GM23248 (cell line): ENCODE measurements at places on chromosomes 16 and 17. TPM values are rescaled to one million over a fixed set of nuclear protein-coding genes. Genes with fewer than 3 reads are reported as not detected.

DNA sequence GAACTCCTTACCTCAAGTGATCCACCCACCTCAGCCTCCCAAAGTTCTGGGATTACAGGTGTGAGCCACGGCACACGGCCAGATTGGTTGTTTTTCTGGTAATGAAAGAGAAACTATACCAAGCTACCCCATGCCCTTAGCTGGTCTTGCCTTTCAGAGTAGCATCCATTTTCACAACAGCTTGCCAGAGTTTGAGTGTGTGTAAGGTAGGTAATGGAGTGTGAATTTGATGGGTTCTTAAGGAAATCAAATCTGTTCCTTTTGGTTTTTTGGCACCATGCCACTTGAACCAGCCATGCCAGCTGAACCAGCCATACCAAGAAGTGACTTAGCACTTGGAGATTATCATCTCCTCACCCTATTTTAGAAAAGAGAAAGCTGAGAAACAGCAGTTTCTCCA is 5.1 kb downstream of the CALCOCO2 start:
- no peak for DNase-seq

DNA sequence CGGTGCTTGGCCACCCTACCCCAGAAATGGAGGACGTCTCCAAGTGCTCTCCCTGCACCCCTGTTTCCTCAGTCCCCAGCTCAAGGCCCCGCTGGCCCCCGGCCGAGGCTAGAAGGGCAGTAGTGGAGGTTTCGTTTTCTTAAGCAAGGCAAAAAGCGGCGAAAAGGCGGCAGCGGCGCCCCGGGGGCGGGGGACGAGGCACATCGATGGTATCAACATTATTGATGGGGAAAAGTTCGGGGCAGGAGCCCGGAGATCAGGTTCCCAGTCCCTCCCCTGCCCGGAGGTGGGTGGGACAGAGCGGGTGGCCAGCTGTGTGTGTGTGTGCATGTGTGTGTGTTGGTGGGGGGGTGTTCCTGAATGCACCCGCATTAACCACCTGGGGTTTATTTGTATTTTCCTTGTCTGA is 4.1 kb upstream of the SALL1 start:
- DNase-seq: peak; percentile 59

Gene RHBDL1
- total RNA-seq: 0.89 and 2.1 TPM in 2 replicates

DNA sequence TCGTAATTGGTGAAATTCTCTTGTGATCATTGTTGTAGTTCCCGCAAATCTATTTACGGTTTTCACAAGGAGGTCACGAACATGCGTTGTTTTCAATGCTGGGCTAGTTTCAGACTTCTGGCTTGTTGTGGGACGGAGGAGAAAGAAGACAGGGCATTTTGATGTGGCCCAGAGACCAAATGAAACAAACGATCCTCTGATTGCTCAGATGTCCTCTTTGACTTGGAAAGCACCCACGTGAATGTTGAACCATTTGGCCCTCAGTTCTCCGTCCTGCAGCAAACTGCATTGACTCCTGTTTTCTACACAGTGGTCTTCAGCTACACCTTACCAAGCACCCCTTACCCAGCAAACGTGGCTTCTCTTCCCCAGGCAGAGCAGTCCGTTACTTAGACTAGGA is 391.0 kb downstream of the WWOX start:
- no peak for DNase-seq

Gene MYH8
- not detected in 2 replicates for total RNA-seq

- DNase-seq: peak; percentile 82
Observed at GRCh38 chr16:31141489-31142108, 6.1 kb upstream of the PRSS8 start.

- DNase-seq: peak; percentile 1
Observed at GRCh38 chr16:52050418-52050817, 496.5 kb downstream of the TOX3 start.

DNA sequence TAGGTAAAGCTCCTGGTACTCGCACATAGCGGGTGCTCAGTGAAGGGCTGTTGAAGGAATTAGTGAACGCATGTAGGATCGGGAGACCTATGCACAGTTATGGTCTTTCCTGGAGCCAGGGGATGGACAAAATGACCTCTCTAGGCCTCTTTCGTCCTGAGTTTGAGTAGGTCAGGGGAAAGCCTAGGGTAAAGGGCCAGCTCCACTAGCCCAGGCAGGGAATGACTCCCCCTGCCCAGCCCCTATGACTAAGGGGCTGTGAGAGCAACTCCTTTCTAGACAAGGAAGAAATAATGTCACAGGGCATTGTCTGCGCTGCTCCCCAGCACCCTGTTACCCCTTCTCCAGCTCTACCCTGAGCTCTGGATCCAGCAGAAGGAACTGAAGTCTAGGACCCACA is 24.6 kb upstream of the FMNL1 start:
- DNase-seq: no peak

Gene RDM1
- not detected in 2 replicates for total RNA-seq

- no peak for DNase-seq
Observed at GRCh38 chr16:85289760-85290625, 177.7 kb upstream of the CIBAR2 start.

Gene RSKR
- total RNA-seq: 1.2 and 6.8 TPM in 2 replicates

- no peak for DNase-seq
Observed at GRCh38 chr17:7557147-7557764, 1.3 kb upstream of the TNFSF13 start.

- DNase-seq: no peak
Observed at GRCh38 chr16:3589441-3589921, 12.3 kb upstream of the NLRC3 start.

Gene ARHGAP23
- 64.2 and 69.4 TPM in 2 replicates for total RNA-seq
